ENCODE measurements at places on chromosomes 7 and 10.

GRCh38 chr10:1638889-1639419 lies 98.4 kb downstream of the ADARB2 start:
- H3K4me1 ChIP-seq: no peaks in the 10 kb centered on the region
- H3K27ac ChIP-seq: no peak overlapping the region
- no peak for DNase-seq
- no peaks in the 10 kb centered on the region for H3K36me3 ChIP-seq
- H3K27me3 ChIP-seq: no peaks in the 10 kb centered on the region

DNA sequence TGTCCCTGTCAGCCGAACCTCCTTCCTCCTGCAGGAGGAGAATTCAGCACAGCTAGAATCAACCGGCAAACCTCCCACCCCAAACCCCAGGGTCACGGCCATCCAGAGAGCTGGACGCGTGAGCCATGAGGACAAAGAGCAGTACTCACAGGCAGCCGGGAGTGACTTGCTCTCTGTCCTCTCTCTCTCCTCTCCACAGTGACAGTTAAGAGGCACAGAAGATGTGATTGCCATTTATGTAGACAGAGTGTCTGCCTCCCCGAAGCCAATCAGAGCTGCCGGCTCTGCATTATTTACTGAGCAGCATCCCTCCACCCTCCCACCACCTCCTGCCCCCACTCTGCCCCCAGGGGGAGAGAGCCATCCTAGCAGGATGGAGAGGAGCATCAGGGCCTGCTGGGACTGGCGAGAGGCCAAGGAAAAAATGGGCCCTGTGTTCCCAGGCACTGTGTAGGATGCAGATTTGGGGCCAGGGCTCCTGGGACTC lies 4.3 kb downstream of the DDC start:
- H3K27me3 ChIP-seq: no peaks in the 10 kb centered on the region
- no peaks in the 10 kb centered on the region for H3K36me3 ChIP-seq
- no peaks in the 10 kb centered on the region for H3K4me1 ChIP-seq
- no peak overlapping the region for H3K27ac ChIP-seq
- H3K4me3 ChIP-seq: no peak overlapping the region

GRCh38 chr7:16758631-16759611 lies 5.4 kb downstream of the TSPAN13 start:
- DNase-seq: no peak
- H3K36me3 ChIP-seq: no peaks in the 10 kb centered on the region
- no peak overlapping the region for H3K27ac ChIP-seq
- no peaks in the 10 kb centered on the region for H3K4me1 ChIP-seq
- H3K27me3 ChIP-seq: no peaks in the 10 kb centered on the region
- H3K4me3 ChIP-seq: no peak overlapping the region

- DNase-seq: no peak
- no peak overlapping the region for H3K27ac ChIP-seq
- H3K27me3 ChIP-seq: no peaks in the 10 kb centered on the region
- peaks cover 94% of the 10 kb centered on the region for H3K36me3 ChIP-seq
- H3K4me1 ChIP-seq: no peaks in the 10 kb centered on the region
Observed at GRCh38 chr10:73765066-73765465, 16.8 kb upstream of the CHCHD1 start.

DNA sequence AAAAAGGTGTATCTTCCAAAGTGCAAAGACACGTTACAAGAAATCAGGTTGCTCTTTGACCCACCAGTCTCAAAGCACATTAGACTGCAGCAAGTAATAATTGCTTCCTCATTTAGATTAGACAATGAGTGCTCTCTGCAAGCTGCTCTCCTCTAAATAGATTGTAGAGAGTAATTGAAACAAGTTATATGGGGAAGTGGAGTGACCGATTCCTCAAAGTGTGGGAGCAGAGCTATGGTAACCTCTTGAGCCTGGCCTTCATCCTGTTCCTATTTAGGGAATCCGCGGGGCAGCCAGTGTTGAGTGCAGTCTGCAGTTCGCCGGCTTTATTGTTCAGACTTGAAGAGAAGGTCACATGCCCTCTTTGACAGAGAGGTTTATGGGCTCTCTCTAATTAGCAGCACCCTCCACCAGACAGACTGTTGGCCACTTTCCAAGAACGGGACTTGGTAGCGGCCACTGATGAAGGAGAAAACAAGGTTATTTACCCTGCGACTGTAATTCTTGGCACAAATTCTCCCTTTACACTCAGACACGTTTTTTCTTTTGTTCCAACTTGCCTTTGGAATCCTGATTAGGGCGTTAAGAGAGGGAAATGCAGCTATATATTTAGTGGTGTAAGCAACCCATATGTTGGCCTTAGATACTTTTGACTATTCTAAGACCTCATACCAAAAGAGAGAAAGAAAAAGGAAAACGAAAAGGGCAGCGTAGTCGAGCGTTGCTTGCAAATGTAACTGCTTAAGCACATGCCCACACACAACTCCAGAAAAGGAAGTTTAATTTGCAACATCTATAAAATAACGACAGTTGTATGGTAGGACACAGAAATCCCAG lies 107.5 kb downstream of the REEP3 start:
- DNase-seq: peak; percentile 18
- peak overlapping the region; percentile 90 for H3K4me3 ChIP-seq
- no peaks in the 10 kb centered on the region for H3K27me3 ChIP-seq
- peak overlapping the region; percentile 96 for H3K27ac ChIP-seq
- peaks cover 25% of the 10 kb centered on the region for H3K4me1 ChIP-seq

DNA sequence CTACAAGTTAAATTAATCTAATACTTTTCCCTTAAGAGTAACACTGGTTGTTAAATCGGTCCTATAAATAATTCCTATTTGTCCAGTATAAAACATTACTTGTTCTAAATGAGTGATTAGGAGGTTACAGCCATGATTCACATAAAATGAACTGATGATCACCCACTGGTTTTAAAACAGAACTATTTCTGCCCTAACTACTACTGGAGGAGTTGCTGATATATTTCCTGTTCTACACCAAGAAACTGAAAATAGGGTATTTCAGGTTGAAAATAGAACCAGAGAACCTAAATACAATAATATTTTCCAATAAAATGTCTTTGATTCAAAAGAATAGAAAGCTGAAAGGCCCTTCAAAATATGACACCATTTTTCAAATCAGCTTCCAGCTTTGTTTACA lies 30.9 kb downstream of the DNAJC1 start:
- H3K4me1 ChIP-seq: no peaks in the 10 kb centered on the region
- no peak for DNase-seq
- H3K4me3 ChIP-seq: no peak overlapping the region
- H3K27me3 ChIP-seq: no peaks in the 10 kb centered on the region
- no peaks in the 10 kb centered on the region for H3K36me3 ChIP-seq

DNA sequence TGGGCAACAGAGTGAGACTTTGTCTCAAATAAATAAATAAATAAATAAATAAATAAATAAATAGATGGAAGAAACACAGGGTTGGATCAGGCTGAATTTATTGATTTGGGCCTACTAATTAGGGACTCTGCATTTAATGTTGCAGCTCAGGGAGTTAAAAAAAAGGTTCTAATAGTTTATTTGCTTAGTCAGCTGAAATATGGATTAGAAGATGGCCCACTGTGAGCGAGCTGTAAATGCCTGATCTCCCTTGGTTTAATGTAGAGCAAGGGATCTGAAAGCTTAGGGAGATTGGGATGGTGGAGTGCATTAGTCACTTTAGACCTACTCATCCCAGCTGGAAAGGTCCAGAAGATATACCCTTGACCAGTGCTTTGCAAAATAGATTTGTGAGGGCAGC lies 25.1 kb upstream of the PDIA4 start:
- H3K27me3 ChIP-seq: no peaks in the 10 kb centered on the region
- no peaks in the 10 kb centered on the region for H3K36me3 ChIP-seq
- no peak for DNase-seq
- H3K27ac ChIP-seq: no peak overlapping the region

- no peak for DNase-seq
- H3K36me3 ChIP-seq: no peaks in the 10 kb centered on the region
- H3K4me3 ChIP-seq: no peak overlapping the region
- no peaks in the 10 kb centered on the region for H3K4me1 ChIP-seq
- H3K27ac ChIP-seq: no peak overlapping the region
Observed at GRCh38 chr10:13168781-13169180, 7.4 kb downstream of the MCM10 start.

DNA sequence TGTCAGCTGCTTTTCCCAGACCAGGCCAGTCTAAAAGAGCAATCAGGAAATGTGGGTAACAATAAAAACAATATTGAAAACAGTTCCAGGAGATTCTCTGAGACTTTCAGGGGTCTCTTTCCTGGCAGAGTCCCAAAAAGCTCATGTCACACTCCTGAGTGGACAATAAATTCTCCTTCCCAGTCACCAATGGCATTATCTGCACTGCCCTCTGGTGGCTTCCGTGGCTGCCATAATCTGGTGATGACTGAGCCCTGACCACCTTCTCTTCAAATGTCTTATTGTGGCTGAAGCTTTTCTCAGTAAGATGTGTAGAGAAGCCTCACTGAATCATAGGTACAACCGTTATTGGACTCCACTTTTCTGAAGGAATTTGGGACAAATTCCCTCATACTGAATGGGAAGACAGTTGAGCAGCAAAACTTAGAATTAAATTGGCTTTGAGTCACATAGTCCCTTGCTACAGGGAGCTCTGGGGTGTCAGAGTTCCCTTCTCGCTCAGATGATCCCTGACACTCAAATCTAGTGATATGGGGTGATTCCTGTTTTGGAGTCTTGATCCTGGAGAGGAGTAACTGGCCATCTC lies 24.4 kb upstream of the ASAH2 start:
- no peaks in the 10 kb centered on the region for H3K4me1 ChIP-seq
- no peaks in the 10 kb centered on the region for H3K36me3 ChIP-seq
- H3K4me3 ChIP-seq: no peak overlapping the region
- no peaks in the 10 kb centered on the region for H3K27me3 ChIP-seq

DNA sequence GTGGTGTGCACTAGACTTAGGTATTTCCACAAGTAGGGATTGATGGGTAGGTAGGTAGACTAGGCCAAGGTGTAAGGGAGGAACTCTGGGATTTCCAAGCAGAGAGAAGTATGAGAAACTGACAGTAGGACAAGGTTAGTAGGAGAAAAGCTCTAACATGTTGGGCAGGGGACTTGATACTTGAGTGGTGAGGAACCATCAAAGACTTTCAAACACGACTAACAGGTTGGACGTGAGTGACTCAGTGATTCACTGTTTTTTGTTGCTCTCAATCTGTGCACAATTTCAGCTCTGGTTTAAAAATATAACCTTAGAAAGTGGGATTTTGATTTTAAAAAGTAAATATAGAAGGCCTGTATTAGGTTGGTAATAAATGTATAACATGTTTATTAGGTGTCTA lies 44.4 kb downstream of the KLHDC10 start:
- peaks cover under 1% of the 10 kb centered on the region for H3K36me3 ChIP-seq
- no peaks in the 10 kb centered on the region for H3K27me3 ChIP-seq
- no peaks in the 10 kb centered on the region for H3K4me1 ChIP-seq
- DNase-seq: no peak
- H3K27ac ChIP-seq: no peak overlapping the region

DNA sequence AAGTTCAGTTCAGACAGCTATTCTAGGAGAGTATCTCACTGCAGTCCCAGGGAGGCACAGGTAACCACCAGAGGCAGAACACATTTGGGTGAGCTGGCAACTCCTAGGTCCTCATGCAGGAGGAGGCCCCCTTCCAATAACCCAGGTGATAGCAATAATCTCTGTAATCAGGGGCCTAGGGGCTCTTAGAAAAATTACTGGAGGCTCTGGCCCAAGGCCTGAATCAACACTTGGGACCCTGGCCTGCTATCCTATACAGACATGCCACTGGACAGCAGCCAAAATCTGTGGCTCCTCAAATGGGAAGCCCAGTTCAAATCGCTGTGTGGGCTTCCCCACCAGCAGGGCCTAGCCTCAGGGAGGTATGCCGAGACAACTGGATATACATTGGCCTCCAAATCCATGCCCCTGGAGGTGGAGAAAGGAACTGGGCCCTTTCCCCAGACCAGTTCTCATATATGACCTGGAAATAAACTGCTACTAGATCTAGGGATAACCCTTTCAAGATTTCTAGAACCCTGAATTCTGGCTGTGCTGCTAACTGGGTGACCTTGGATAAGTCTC lies 1.6 kb downstream of the AVPI1 start:
- no peaks in the 10 kb centered on the region for H3K27me3 ChIP-seq
- peak overlapping the region; percentile 82 for H3K4me3 ChIP-seq
- H3K27ac ChIP-seq: peak overlapping the region; percentile 78
- H3K36me3 ChIP-seq: no peaks in the 10 kb centered on the region

DNA sequence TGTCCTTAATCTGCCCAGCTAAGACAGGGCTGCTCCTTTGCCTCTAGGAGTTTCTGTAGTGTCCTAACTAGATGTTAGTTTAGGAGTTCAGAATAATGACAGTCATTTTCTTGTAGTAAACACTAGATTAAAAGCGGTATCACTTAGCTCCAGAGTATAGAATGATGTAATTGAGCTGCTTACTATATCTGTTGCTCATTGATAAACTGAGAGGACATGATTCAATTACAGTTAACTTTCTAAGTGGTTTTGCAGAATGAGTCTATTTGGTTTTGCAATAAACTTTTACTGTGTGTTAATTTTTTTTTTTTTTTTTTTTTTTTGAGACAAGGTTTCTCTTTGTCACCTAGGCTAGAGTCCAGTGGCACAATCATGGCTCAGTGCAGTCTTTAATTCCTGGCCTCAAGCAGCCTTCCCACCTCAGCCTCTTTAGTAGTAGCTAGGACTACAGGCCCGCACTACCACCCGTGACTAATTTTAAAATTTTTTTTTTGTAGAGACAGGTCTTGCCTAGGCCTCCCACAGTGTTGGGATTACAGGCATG lies 1.8 kb downstream of the STMP1 start:
- H3K27ac ChIP-seq: peak overlapping the region; percentile 98
- no peaks in the 10 kb centered on the region for H3K36me3 ChIP-seq
- peak overlapping the region; percentile 87 for H3K4me3 ChIP-seq
- peaks cover 10% of the 10 kb centered on the region for H3K4me1 ChIP-seq

- H3K27me3 ChIP-seq: no peaks in the 10 kb centered on the region
- no peak for DNase-seq
- no peaks in the 10 kb centered on the region for H3K36me3 ChIP-seq
- no peak overlapping the region for H3K4me3 ChIP-seq
Observed at GRCh38 chr10:66144016-66144415, 781.8 kb upstream of the LRRTM3 start.

- no peaks in the 10 kb centered on the region for H3K27me3 ChIP-seq
- H3K4me3 ChIP-seq: no peak overlapping the region
- H3K4me1 ChIP-seq: no peaks in the 10 kb centered on the region
- DNase-seq: no peak
Observed at GRCh38 chr7:3616306-3616705, 315.3 kb downstream of the SDK1 start.

- H3K36me3 ChIP-seq: no peaks in the 10 kb centered on the region
- H3K4me1 ChIP-seq: peaks cover 18% of the 10 kb centered on the region
- no peak overlapping the region for H3K4me3 ChIP-seq
- DNase-seq: no peak
- H3K27ac ChIP-seq: no peak overlapping the region
- peaks cover 13% of the 10 kb centered on the region for H3K27me3 ChIP-seq
Observed at GRCh38 chr10:72083790-72084459, 4.4 kb downstream of the SPOCK2 start.

GRCh38 chr7:158407581-158408317 lies 179.9 kb downstream of the PTPRN2 start:
- H3K36me3 ChIP-seq: no peaks in the 10 kb centered on the region
- H3K4me3 ChIP-seq: no peak overlapping the region
- H3K27me3 ChIP-seq: no peaks in the 10 kb centered on the region
- no peak for DNase-seq
- H3K4me1 ChIP-seq: no peaks in the 10 kb centered on the region

- H3K4me3 ChIP-seq: no peak overlapping the region
- no peaks in the 10 kb centered on the region for H3K36me3 ChIP-seq
- H3K4me1 ChIP-seq: no peaks in the 10 kb centered on the region
Observed at GRCh38 chr10:17335065-17335464, 107.0 kb downstream of the VIM start.

- H3K4me1 ChIP-seq: peaks cover 15% of the 10 kb centered on the region
- no peaks in the 10 kb centered on the region for H3K36me3 ChIP-seq
- DNase-seq: no peak
- no peaks in the 10 kb centered on the region for H3K27me3 ChIP-seq
Observed at GRCh38 chr7:105305633-105306032, 83.1 kb downstream of the SRPK2 start.

All from thoracic aorta (tissue), 2 donors.